ENCODE measurements at places on chromosomes 12 and 14.

- peaks cover 14% of the 10 kb centered on the region for H3K36me3 ChIP-seq
- no peaks in the 10 kb centered on the region for H3K27me3 ChIP-seq
- H3K27ac ChIP-seq: no peak overlapping the region
- H3K4me1 ChIP-seq: peaks cover 24% of the 10 kb centered on the region
- no peak overlapping the region for H3K4me3 ChIP-seq
- DNase-seq: no peak
Observed at GRCh38 chr14:81179631-81180030, 41.1 kb downstream of the GTF2A1 start.

DNA sequence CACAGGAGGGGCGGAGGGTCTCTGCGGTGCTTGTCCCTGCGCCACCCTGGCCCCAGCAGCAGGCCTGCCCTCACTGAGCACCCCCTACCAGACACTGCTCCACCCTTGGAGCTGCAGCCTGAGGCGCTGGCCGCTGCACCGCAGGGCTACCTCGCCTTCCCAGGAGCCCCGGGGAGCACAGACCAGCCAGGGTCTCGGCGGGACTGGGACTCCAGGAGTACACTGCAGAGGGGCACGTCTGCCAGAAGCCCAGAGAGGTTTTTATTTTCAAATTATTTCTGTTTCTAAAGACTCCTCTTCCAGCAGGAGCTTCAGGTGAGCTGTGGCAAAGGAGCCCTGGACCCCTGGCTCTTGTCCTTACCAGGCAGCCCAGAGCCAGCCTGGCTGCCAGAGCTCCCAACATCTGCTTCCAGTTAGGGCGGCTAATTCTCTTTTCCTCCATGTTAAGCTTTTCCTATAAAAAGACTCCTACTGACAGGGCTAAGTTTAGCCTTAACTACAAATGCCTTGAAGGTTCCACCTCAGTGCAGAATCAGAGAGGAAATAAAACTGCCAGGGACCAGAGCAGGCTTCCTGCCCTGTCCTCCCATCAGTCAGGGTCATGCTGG, 26.4 kb downstream of the DEGS2 start:
- peaks cover 3% of the 10 kb centered on the region for H3K4me1 ChIP-seq
- H3K4me3 ChIP-seq: no peak overlapping the region
- peak overlapping the region; percentile 23 for H3K27ac ChIP-seq

- H3K4me3 ChIP-seq: no peak overlapping the region
Observed at GRCh38 chr14:53461858-53462257, 308.7 kb upstream of the DDHD1 start.

- H3K27me3 ChIP-seq: no peaks in the 10 kb centered on the region
- no peaks in the 10 kb centered on the region for H3K36me3 ChIP-seq
- no peak overlapping the region for H3K4me3 ChIP-seq
- no peak for DNase-seq
- peaks cover 19% of the 10 kb centered on the region for H3K4me1 ChIP-seq
Observed at GRCh38 chr12:56261503-56262232, 3.5 kb upstream of the ANKRD52 start.

- H3K36me3 ChIP-seq: no peaks in the 10 kb centered on the region
- no peak overlapping the region for H3K4me3 ChIP-seq
- no peak for DNase-seq
- H3K27ac ChIP-seq: no peak overlapping the region
- peaks cover 87% of the 10 kb centered on the region for H3K27me3 ChIP-seq
Observed at GRCh38 chr12:113997365-113997764, 31.2 kb upstream of the RBM19 start.

DNA sequence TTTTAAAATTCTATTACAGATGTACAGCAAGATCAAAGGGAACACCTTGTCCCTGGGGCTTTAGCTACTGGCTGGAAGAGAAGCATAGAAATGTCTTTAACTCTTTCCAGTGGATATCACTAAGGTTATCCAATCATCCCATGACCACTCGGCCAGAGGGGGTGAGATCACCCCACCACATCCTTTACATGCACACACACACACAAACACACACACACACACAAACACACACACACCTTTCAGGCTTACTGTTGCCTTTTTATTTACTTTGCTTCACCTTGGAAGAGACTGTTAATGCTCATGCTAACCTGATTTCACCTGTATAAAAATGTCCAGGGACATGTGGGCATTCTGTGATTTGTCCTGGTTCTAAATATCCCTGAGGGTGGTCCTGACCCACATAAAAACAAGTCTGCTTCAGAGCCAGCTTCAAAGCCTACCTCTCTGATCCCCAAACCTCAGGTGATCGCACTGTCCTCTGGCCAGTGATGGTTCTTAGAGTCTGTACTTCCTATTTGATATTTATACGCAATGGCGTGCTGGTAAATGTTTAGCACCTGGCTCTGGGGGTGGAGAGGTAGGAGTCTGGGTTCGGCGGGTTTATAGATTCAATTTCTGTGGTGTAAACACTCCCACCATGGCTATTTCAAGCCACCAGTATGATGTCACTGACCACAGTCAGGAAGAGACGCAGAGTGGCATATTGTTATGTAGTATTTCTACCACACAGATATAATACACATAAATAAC, 166.1 kb upstream of the EEA1 start:
- H3K4me1 ChIP-seq: peaks cover 15% of the 10 kb centered on the region
- no peak overlapping the region for H3K4me3 ChIP-seq
- no peaks in the 10 kb centered on the region for H3K36me3 ChIP-seq
- DNase-seq: no peak

- no peak overlapping the region for H3K27ac ChIP-seq
- no peaks in the 10 kb centered on the region for H3K36me3 ChIP-seq
Observed at GRCh38 chr14:99248761-99249171, 23.2 kb downstream of the BCL11B start.

DNA sequence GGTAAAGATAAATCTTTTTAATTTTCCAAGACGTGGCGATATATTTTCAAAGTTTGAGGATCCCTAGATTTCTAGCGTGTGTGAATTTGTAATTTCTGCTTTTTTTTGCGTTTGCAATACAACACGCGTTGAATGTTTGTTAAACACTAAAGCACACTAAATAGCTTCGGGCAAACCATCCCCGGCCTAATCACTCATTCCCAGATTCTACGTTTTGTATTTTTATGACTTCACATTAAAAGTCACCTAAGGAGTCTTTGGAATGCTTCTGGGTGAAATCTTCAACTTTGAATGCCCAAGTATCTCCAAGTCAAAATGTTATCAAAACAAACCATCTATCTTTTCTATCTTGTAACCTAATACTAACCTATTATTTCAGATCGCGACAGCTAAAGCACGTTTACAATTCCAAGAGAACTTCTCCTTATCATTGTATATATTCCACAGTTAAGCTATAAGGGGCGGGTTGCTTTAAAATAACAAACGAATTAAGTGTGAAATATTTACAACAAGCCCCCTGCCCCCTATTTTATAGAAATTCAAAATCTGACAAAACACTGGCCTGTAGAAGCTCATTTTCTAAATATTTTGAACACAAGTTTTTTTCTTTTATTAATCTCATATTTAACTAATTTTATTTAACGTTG, 1.1 kb downstream of the ALX1 start:
- no peaks in the 10 kb centered on the region for H3K36me3 ChIP-seq
- H3K27ac ChIP-seq: peak overlapping the region; percentile 97
- peak overlapping the region; percentile 96 for H3K4me3 ChIP-seq
- DNase-seq: no peak

GRCh38 chr14:100384819-100385813, 62.0 kb downstream of the SLC25A47 start:
- peaks cover 51% of the 10 kb centered on the region for H3K4me1 ChIP-seq
- H3K36me3 ChIP-seq: peaks cover 1% of the 10 kb centered on the region
- DNase-seq: no peak
- no peaks in the 10 kb centered on the region for H3K27me3 ChIP-seq

DNA sequence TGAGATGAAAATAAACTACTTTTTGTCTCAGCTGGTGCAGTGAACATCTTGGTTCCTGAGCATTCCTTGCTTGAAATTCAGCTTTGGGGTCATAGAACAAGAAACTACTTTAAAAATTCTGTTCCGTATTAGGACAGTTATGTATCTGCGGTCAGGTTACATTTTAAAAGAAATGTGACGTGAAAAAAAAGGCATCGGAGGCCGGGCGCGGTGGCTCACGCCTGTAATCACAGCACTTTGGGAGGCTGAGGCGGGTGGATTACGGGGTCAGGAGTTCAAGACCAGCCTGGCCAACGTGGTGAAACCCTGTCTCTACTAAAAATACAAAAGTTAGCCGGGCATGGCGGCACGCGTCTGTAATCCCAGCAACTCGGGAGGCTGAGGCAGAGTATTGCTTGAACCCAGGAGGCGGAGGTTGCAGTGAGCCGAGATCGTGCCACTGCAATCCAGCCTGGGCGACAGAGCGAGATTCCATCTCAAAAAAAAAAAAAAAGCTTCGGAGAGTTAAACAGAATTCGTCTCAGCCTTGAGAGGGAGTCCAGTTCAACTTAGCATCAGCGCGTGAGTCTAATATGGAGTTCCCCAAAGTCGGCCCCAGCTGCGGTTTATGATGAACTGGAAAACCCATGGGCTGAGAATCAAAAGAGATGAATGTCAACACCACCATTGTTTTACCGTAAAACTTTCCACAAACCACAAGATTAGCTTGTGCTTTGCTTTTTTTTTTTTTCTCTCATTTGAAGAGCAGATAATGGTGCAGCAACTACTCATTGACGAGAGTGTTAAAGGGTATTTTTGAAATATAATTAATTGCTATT, 2.1 kb upstream of the SLC2A13 start:
- H3K27ac ChIP-seq: no peak overlapping the region
- no peaks in the 10 kb centered on the region for H3K36me3 ChIP-seq
- H3K4me1 ChIP-seq: peaks cover 27% of the 10 kb centered on the region
- no peak overlapping the region for H3K4me3 ChIP-seq

GRCh38 chr14:71399057-71399487, 491.8 kb downstream of the PCNX1 start:
- DNase-seq: no peak
- H3K4me1 ChIP-seq: peaks cover 17% of the 10 kb centered on the region
- no peaks in the 10 kb centered on the region for H3K27me3 ChIP-seq

DNA sequence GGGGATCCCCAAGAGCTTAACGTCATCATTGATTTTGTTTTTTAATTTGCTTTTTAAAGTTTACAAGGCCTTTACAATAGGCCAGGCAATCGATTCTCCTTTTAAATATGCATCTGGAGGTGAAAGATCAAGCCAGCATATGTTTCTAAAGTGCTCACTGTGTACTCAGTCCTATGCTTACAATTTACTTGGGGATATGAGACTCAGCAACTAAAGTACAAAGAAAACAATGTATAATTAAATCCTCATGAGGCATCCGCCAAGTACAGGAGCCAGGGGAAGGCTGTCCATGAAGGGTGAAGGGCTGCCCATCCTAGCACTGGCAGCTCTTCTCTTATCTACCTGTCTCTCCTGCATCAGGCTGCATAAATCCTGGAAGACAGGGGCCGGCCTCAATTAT, 11.8 kb downstream of the CCDC92 start:
- no peak for DNase-seq
- no peak overlapping the region for H3K27ac ChIP-seq
- no peak overlapping the region for H3K4me3 ChIP-seq

- H3K27ac ChIP-seq: no peak overlapping the region
- no peaks in the 10 kb centered on the region for H3K36me3 ChIP-seq
- peaks cover 3% of the 10 kb centered on the region for H3K27me3 ChIP-seq
- H3K4me1 ChIP-seq: no peaks in the 10 kb centered on the region
- no peak for DNase-seq
Observed at GRCh38 chr14:29039171-29039570, 272.6 kb downstream of the FOXG1 start.

DNA sequence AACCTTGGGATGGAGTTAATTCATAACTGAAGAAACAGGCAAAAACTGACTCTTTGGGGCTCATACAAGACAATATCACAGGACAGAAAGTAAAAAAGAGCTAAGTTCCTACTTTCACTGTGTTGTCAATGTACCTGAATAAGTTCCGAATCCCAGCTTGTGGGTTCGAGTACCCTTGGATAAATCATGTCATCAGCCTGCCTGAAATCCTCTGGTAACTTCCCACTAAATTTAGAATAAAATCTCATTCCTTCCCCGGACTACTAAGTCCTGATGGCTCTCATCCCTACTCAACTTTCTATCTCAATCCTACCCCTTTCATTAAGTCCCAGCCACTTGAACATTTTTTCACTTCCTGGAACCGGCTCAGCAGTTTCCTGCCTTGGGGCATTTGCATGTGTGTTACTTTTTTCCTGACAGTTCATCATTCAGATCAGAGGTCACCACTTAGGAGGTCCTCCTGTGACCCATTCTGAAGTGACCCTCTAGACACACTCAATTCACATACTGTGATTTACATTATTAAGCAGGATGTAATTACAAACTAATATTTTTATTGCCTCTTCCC, 12.7 kb downstream of the ERP29 start:
- H3K27me3 ChIP-seq: no peaks in the 10 kb centered on the region
- no peaks in the 10 kb centered on the region for H3K4me1 ChIP-seq
- H3K4me3 ChIP-seq: no peak overlapping the region

- H3K4me1 ChIP-seq: no peaks in the 10 kb centered on the region
- DNase-seq: no peak
- H3K27ac ChIP-seq: no peak overlapping the region
- no peaks in the 10 kb centered on the region for H3K27me3 ChIP-seq
Observed at GRCh38 chr14:23512156-23512555, 39.4 kb downstream of the ZFHX2 start.

- no peaks in the 10 kb centered on the region for H3K36me3 ChIP-seq
- no peak overlapping the region for H3K4me3 ChIP-seq
- peaks cover 10% of the 10 kb centered on the region for H3K4me1 ChIP-seq
- H3K27ac ChIP-seq: no peak overlapping the region
- DNase-seq: no peak
- H3K27me3 ChIP-seq: peaks cover 8% of the 10 kb centered on the region
Observed at GRCh38 chr14:32817780-32818179, 120.9 kb upstream of the NPAS3 start.

DNA sequence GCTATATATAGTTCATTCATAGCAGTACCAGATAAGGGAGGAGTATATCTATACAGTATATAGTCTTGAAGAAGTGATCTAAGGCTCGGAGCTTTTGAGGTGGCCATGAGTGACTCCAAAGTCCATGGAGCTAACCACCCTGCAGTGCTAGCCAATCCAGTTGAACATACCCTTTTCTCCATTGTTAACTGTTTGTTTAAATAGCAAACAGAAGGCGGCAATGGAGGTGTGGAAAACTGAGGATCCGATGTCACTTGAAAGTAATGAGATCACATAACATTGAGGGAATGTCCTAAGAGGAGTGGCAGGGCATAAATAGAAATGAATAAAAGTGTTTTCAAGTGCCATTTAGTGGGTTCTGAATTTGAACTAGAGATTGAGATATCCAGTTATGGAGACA, 12.4 kb upstream of the SNAPC1 start:
- DNase-seq: no peak
- H3K27me3 ChIP-seq: no peaks in the 10 kb centered on the region
- H3K4me1 ChIP-seq: peaks cover 7% of the 10 kb centered on the region
- H3K4me3 ChIP-seq: peak overlapping the region; percentile 6

DNA sequence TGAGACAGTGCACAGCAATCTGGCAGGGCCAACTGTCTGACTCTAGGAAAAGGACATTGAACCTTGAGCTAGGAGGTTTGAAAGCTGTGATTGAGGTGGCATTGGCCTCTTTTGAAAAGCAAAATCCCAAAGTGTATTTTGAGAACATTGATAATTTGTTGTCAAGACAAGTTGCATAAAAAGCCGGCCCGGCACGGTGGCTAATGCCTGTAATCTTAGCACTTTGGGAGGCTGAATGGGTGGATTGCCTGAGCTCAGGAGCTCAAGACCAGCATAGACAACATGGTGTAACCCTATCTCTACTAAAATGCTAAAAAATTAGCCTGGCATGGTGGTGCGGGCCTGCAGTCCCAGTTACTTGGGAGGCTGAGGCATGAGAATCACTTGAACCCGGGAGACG, 331.6 kb downstream of the DUSP6 start:
- H3K27me3 ChIP-seq: peaks cover 1% of the 10 kb centered on the region
- H3K36me3 ChIP-seq: no peaks in the 10 kb centered on the region
- no peak overlapping the region for H3K27ac ChIP-seq
- no peak for DNase-seq

All from mesothelial cell of epicardium (in vitro differentiated cells).